ENCODE measurements at places on chromosomes 11 and 22.

DNA sequence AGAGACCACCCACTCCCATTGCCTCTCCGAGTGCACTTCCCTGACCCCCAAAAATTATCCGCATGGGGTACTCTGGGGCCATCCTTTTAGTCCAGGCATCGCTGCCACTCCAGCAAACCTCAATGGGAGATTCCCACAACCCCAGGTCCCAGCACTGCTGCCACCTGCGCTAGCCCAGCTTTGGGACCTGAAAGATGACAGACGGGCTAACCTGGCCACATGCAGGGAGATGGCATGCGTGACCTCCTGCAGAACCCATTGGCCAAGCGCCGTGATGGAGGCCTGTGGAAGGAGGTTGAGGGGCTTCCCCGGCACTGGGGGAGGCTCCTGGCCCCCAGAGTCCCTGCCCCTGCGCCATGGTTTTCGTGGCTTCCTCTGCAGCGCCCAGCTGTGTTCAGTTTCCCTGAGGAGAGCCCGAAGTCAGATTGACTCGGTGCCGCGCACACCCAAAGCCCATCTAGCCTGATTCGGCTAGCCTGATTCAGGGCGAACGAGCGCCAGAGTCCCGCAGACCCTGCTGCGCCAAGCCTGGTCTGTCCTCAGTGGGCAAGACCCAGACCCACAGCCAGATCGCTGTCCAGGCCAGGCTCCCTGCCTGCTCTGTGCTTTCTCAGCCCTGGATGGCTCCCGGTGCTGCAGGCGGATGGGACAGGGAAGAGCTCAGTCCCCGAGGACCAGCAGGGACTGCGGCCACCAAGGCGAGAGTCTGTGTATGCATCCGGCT is 751 bp upstream of the WNT7B start:
- DNase-seq = no peak

DNA sequence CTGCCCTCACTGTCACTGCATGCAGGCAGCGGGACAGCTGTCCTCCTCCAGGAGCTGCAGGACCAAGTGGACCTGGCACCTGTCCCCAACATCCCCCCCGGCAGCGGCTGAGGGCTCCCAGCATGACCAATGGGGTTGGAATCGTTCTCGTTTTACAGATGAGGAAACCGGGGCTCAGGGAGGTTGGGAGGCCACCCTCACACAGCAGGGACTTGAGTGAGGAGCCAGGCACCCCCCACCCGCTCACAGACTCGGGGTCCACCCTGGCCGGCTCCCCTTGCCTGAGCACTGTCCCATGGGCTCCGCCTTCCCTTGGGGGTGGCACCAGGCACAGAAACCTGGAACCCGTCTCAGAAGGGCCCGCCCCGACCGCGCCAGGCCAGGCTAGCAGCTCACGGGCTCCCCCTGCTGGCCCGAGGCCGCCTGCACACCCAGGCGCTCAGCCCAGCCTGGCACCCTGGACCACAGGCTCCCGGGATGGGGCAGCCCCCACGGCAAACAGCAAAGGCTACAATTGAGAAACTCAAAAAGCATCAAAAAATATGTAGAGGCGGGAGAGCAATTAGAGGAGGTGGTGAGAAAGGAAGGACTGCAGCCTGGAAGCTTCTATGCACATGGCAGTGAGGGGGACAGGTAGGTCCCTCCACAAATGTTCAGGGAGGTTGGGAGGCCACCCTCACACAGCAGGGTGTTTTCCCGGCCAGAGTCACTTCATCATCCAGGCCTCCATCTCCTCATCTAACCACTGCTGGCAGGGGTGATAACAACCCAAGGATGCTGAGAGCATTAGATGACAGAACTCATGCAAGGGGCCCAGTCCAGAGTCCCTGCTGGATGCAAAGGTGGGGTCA is 12.8 kb downstream of the MACROD1 start:
- DNase-seq = no peak

DNA sequence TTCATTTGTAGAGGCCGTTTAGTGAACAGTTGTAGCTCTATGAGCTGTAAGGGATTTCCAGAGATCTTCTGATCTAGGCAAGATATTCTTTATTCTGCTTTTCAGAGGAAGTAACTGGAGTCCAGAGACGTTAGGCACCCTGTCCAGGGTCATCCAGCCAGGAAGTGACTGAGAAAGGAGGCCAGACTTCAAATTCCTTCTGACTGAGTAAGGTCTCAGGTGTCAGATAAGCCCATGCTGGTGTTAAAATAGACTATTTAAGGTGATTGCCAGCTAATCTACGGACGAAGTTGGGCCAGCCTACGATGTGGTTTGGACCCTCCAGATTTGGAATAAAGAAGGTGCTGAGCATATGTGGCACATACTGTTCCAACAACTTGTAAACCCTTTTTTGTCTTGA is 54.6 kb downstream of the GRIK4 start:
- no peak for DNase-seq

GRCh38 chr11:76635991-76636738 is 34.4 kb downstream of the LRRC32 start:
- DNase-seq = no peak

- DNase-seq = no peak
Observed at GRCh38 chr11:9693801-9694553, 30.1 kb downstream of the SWAP70 start.
